ENCODE measurements at places on chromosomes 3 and 15.

DNA sequence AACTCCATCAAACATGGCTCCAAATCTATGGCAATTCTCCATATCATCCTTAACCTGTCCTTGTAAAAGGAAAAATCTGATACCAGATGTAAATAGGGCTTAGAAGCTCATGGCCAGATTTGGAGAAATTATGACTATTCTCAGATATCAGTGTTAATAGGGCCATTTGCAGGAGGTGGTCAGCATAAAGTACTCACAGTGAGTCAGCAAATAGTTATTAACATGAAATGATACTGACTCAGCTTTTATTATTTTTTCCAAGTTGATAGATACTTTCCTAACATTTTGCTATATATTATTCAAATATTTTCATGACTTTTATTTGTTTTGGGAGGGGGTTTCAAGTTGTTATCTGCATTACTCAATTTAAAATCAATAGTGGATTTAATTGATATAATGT is 255.8 kb downstream of the MFSD1 start:
- H3K36me3 ChIP-seq = no peaks in the 10 kb centered on the region
- H3K27ac ChIP-seq = no peak overlapping the region
- no peaks in the 10 kb centered on the region for H3K4me1 ChIP-seq
- H3K4me3 ChIP-seq = no peak overlapping the region
- no peak for ATAC-seq

GRCh38 chr3:65481085-65481484 is 557.6 kb downstream of the MAGI1 start:
- no peak for ATAC-seq
- H3K27me3 ChIP-seq = no peaks in the 10 kb centered on the region
- H3K27ac ChIP-seq = no peak overlapping the region
- no peaks in the 10 kb centered on the region for H3K36me3 ChIP-seq

DNA sequence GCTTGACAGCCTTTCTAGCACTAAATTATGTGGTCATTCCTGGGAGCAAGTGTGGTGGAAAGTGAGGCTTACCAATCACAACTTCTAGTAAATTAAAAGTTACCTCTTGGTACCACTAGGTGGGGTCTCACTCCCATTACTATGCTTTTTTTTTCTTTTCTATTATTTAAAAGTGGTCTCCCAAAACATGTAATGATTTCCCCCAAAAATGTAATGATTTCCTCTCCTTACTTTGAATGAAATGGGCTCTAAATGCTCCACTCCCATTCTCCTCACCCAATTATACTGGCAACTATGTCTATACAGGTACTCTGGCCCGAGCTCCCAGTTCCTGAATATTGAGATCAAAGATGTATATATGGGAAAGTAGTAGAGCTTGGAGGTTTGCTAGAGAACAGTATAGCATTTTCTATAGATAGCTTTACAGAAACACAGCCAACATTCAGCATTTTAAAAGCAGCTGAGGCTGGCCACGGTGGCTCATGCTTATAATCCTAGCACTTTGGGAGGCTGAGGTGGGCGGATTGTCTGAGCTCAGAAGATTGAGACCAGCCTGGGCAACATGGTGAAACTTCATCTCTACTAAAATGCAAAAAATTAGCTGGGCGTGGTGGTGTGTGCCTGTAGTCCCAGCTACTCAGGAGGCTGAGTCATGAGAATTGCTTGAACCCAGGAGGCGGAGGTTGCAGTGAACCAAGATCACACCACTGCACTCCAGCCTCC is 70.9 kb downstream of the DCUN1D1 start:
- H3K27ac ChIP-seq = no peak overlapping the region
- no peak overlapping the region for H3K4me3 ChIP-seq
- H3K4me1 ChIP-seq = no peaks in the 10 kb centered on the region

DNA sequence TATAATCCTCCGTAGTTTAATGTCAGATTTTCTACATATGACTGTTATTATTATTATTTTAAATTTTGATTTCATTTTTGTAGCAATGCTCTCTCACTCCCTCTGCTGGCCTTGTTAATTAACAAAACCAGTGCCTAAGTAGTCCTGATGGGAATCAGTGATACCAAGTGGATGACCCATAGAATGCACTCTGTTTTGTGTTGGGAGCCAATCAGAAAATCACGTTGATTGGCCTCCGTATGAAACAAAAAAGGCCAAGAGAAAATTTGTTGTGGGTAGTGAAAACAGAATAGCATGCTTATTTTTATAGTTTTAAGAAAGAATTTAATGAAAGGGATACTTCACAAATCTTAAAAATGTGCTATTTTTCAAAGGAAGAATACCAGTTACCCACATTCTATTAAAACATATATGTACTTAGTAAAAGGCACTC is 34.4 kb upstream of the MEIS2 start:
- H3K27me3 ChIP-seq = no peaks in the 10 kb centered on the region
- no peaks in the 10 kb centered on the region for H3K4me1 ChIP-seq
- H3K27ac ChIP-seq = no peak overlapping the region
- no peak for ATAC-seq

DNA sequence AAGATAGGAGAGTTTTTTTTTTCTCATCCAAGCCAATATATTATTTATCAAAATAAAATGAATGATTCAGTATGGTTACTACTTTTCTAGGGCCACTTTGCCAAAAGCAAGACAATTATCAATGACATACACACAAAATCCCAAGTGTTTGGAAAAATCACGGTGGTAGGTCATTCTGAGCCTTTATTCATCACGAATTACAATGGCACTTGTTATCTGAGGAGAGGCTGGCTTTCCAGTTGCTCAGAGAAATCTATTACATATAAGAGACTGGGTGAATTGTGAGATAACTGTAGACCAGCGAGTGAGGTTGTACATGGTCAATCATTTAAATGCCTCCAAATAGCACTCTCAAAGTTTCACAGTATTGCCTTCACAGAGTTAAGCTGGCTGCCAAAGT is 20.4 kb upstream of the FGF12 start:
- H3K27ac ChIP-seq = no peak overlapping the region
- H3K4me1 ChIP-seq = no peaks in the 10 kb centered on the region
- no peaks in the 10 kb centered on the region for H3K27me3 ChIP-seq
- no peak for ATAC-seq
- H3K4me3 ChIP-seq = no peak overlapping the region
- H3K36me3 ChIP-seq = no peaks in the 10 kb centered on the region

DNA sequence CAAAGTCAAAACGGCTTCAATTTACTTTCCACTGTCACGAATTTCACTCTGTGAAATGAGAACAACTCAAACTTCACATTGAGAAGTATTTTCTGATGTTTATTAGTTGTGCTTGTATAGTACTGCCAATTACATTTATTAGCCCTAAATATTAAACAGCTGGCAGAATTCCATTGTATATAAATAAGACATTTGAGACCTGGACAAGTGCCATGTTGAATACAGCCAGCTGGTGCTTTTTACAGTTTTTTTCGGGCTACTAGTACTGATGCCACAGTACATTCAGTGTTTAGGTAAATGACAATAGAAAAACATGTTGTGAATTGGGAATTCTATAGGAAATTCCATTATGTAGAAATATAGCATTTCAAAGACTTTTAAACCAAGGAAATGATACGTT is 79.0 kb downstream of the EPHA3 start:
- H3K36me3 ChIP-seq = no peaks in the 10 kb centered on the region
- ATAC-seq = no peak

- no peak overlapping the region for H3K27ac ChIP-seq
- peaks cover 23% of the 10 kb centered on the region for H3K4me1 ChIP-seq
- H3K27me3 ChIP-seq = peaks cover 3% of the 10 kb centered on the region
- H3K4me3 ChIP-seq = no peak overlapping the region
Measured at GRCh38 chr15:100905850-100906249, 13.3 kb upstream of the LRRK1 start.

DNA sequence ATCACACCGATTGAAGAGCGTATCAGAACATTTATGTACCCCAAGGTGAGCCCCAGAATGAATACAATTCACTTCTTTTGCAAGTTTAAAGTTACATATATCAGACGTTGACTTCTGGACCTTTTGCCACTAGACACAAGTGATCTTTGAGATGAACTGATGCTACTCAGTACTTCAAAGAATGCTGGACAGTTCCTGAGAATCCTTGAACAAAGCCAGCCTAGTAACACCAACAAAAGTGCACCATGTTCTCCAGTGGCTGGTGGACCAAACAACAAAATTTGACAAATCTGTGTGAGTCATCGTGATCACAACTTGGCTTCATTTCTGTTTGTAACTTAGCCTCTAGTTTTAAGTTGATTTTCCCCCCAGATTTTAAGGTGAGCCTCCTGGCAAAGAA is 355.7 kb downstream of the SOX2 start:
- H3K27ac ChIP-seq = no peak overlapping the region
- H3K4me1 ChIP-seq = no peaks in the 10 kb centered on the region
- no peak for ATAC-seq
- no peaks in the 10 kb centered on the region for H3K36me3 ChIP-seq
- H3K4me3 ChIP-seq = no peak overlapping the region

DNA sequence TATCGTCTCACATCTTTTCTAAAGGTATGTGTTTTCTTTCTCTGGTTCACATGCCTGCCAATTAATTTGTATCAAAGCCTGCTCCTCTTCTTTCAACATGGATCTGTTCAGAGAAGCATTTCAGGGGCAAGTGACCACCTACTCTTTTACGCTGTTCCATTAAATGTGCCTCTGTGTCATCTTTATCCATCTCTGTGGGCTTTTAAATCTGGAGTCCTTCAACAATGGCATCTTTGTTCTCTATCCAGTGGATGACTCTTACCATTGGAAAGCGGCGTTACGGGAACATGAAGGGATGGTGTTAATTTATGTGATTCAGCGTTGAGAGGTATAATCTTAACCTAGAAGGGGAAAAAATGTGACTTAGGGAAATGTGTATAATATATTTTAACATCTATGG is 92.7 kb upstream of the CFAP20DC start:
- no peaks in the 10 kb centered on the region for H3K36me3 ChIP-seq
- no peaks in the 10 kb centered on the region for H3K27me3 ChIP-seq
- no peak for ATAC-seq

DNA sequence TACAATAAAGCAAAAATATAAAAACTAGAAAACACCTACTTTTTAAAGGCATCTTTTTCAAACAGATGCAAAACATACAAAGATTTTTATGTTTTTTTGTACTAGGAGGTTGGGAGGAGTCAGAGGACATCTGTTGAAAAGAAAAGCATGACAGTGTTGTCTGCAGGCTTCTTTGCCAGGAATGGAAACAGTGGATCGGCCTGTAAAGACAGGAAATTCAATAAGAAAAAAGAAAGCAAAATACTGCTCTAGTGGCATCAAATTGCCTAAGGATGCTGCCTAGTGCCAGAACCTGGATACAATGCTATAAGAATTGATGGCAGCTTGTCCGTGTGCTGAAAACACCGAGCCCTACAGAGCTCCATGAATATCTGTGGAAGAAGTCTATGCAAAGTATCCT is 69.9 kb downstream of the TBC1D5 start:
- H3K4me1 ChIP-seq = peaks cover 4% of the 10 kb centered on the region
- ATAC-seq = no peak
- H3K27ac ChIP-seq = no peak overlapping the region
- no peaks in the 10 kb centered on the region for H3K27me3 ChIP-seq
